Choroid plexus epithelial cell (primary cell): ENCODE measurements at places on chromosomes 13 and 19.
A peak's percentile ranks its signal among the peaks of the same experiment; 100 is the strongest.

- DNase-seq, result no peak
These were observed 80.1 kb downstream of the CYSLTR2 start for GRCh38 chr13:48733739-48734335.

DNA sequence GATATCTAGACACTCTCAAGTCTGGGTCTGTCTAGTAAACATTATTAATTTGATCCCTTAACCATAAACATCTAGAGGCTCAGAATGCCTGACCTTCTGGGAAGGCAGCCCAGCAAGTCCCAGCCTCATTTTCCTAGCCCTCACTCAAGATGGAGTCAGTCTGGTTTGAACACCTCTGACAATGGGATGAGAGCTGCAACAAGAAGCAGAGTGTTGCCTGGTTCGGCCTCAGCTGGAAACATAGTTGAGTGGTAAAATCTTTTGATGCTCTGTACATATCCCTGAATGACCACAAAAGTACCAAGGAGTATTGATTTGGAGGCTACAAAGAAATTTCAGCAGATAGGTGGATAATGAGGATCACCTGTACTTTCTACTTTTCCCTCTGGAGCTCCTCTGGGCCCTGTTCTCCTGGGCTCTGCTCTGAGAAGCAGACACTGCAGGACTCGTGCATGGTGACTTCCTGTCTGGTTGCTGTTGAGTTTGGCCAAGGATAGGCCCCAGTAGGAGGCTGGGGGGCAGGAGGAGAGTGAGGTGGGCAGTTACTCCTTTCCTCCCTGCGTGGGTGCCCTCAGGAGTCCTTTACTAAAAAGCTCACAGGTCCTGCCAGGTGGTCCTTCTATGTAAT lies 68.4 kb upstream of the SLC15A1 start:
- no peak for DNase-seq

DNA sequence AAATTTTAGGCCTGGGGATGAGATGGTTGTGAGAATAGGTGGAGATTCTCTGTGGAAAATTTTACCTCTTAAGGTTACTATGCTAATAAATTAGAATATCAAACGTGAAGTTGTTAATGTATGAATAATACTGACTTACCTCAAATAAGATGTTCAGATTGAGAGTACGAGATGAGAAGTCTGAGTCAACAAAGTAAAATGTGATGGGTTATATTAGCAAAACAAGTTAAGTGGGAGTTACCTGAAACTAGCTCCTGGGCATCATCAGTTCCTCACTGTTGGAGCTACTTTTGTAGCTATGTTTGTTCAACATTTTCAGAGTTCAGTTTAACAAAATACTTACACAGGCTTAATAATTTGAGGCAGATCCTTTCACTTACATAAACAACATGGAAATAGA lies 108.6 kb downstream of the PIBF1 start:
- no peak for DNase-seq

DNA sequence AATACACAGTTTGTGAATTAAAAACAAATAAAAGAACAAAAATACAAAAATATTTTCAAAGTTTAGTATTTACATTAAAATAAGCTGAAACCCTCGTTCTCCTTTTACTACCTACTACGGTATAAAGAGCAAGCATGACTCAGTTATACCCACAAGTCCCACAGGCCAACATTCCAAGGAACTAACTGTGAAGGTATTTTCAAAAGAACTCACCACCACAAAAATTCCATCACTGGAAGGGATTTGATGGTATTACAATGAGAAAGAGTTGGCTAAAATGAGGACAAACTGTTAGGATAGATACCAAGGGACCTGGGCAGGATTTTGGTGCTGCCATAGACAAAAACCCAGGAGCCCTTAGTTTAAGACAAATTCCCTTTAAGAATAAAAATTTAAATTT lies 122.7 kb downstream of the TBC1D4 start:
- DNase-seq, result peak; percentile 93

DNA sequence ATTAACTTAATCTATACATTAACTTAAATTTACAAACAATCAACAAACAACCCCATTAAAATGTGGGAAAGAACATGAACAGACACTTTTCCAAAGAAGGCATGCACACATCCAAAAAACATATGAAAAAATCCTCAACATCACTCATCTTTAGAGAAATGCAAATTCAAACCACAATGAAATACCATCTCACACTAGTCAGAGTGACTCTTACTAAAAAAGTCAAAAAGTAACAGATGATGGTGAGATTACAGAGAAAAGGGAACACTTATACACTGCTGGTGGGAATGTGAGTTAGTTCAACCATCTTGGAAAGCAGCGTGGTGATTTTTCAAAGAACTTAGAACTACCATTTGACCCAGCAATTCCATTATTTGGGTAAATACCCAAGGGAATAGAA lies 759.2 kb upstream of the SLITRK1 start:
- DNase-seq, result peak; percentile 38

GRCh38 chr13:75813323-75813722 lies 177.2 kb downstream of the LMO7 start:
- no peak for DNase-seq

DNA sequence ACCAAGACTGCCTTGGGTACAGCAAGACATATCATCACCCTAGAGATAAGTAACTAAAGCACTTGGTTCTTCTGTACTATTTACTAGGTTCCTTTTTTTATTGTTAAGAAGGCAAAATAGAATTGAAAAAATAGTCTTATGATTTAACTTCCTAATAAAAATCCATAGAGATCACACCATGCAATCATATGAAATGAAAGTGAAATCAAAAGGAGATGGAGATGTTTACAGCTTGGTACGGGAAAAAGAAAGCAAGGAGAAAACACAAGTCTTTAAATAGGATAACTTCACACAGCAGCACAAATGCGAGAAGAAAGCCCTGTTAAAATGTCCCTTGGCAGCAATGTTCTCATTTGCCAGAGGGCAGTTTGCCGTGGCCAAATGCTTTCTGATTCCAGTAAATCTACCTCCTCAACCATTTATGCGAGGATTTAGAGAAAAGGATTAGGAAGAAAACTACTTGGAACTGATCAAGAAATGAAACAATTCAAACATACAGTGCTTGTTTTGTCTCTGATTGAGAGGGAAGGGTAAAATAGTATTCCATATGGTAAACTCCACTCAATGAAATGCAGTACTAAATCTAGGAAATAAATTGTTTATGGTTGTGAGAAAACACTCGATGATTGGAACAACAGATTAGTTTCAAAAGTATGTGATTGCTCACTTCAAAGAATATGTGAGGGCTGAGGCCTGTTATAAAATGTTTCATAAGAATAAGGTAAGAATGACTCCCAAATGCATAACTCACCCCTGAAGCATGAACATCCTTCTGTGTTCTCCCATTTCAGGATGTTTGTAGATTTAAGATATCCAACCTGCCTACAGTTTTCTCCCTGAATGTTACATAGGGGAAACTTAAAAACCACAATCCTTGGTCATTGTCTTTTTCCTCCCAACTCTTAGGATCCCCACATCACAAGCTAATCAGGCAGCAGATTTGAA lies 487.8 kb downstream of the DACH1 start:
- DNase-seq, result peak; percentile 47

GRCh38 chr19:7216373-7216902 lies 77.8 kb downstream of the INSR start:
- no peak for DNase-seq

DNA sequence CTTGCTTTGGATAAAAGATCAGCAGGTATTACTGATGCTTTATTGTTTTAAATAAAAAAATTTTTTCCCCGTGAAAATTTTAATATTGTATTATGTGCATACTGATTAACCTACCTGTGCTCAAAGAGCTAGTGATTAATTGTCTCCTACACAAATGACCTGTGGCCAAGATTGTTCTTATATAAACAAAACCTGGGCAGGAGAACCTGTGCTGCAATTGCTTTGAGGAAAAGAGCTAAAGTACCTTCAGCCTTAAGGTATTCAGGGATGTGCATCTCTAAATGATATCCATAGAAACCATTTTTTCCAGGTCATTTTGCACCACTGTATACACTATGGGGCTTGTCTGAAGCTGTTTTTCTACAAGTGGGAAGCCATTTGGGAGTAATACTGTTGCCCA lies 1.2 kb downstream of the FRY start:
- no peak for DNase-seq

DNA sequence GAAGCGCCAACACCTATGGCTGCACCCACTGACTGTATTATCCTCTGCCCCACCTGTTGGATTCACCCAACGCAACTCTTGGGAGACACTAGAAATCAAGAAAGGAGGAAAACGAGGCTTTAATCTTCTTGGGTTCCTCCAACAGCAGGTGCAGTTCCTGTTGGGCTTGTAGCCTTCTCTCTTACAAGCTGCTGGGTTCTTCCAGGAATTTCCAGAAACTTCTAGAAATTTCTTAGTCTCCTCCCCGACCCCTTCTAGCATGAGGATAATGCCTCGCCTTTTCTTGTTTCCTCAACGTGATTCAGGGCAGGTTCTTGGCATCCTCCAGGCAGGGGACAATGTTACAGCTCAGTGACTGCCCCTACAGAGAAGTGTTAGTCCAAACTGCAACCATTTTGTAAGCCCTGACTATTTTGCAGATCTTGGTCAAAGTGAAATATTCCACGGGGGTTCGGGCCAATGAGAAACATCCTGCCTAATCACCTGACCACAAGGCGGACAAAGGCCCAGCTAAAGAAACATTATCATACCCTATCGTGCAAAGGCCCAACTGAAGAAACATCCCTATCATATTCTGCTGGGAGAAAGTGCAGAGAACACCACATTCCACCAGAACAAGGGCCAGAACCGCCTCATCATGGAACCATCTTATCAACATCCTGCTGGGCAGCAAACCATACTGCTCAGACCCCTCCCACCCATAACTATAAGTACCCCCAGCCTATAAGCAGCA lies 614 bp upstream of the PNMA8A start:
- no peak for DNase-seq

GRCh38 chr13:98366010-98366409 lies 188.9 kb upstream of the RNF113B start:
- no peak for DNase-seq

DNA sequence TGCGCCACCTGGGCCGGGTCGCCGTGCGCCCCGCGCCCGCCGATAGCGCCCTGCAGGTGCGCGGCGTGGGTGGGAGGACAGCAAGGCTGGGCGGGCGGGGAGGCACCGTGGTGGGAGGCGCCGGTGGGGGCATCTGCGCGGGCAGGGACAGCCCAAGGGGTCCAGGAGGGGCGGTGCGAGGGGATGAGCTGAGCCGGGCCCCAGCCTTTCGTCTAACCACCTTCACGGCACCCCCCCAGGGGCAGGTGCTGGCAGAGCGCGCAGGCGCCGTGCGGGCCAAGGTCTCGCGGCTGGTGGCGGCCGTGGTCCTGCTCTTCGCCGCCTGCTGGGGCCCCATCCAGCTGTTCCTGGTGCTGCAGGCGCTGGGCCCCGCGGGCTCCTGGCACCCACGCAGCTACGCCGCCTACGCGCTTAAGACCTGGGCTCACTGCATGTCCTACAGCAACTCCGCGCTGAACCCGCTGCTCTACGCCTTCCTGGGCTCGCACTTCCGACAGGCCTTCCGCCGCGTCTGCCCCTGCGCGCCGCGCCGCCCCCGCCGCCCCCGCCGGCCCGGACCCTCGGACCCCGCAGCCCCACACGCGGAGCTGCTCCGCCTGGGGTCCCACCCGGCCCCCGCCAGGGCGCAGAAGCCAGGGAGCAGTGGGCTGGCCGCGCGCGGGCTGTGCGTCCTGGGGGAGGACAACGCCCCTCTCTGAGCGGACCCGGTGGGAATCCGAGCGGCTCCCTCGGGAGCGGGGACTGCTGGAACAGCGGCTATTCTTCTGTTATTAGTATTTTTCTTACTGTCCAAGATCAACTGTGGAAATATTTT lies 3.1 kb downstream of the KISS1R start:
- DNase-seq, result no peak

- no peak for DNase-seq
These were observed 345.0 kb downstream of the NDFIP2 start for GRCh38 chr13:79825959-79826358.

GRCh38 chr19:48341515-48342413 lies 16.4 kb downstream of the EMP3 start:
- no peak for DNase-seq

GRCh38 chr13:49567491-49567890 lies 17.9 kb downstream of the RCBTB1 start:
- DNase-seq, result no peak

DNA sequence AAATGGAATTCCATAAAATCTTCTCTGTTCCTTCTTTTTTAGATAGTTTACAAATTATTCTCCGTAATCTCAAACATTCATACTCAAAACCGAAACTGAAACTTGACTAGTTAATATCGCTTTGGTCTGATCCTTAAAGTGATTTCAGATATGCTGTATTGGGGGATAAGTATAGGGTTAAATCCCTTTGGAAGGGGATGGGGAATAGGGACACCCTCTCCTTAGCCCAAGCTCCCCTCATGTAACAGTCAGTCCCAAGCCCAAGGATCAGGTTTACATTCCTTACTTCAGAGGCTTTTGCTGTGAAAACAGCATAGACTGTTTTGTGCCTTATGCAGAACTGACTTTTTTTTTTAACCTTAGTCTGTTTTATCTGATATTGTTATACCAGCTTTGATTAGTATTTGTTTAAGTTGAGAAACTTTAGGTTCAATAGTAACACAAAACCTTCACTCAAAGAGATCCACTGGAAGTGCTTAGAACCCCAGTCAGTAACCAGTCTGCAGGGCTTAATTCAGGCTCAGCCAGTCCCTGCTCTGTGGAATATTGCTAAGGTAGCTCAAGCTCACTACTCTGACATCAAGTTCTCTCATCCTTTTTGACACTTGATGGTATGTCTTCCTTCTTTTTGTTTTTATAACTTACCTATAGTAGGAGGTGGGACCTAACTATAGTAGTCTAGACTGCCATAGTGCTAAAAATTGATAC lies 10.5 kb downstream of the CDADC1 start:
- no peak for DNase-seq

- peak; percentile 38 for DNase-seq
These were observed 1389.0 kb downstream of the PCDH9 start for GRCh38 chr13:65841156-65841555.

DNA sequence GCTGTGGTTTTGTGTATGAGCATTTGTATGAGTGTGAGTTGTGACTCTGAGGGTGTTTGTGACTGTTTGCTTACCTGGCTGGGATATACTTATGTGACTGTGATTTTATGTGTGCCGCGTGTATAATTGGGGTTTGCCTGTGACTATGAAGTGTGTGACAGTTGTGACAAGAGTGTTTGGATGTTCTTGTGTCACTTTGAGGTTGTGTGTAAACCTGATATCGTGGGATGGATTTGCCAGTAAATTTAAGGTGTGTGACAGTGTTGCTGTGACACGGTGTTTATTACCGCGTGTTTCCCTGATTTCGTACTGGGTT lies 442 bp downstream of the ZNF420 start:
- DNase-seq, result no peak

DNA sequence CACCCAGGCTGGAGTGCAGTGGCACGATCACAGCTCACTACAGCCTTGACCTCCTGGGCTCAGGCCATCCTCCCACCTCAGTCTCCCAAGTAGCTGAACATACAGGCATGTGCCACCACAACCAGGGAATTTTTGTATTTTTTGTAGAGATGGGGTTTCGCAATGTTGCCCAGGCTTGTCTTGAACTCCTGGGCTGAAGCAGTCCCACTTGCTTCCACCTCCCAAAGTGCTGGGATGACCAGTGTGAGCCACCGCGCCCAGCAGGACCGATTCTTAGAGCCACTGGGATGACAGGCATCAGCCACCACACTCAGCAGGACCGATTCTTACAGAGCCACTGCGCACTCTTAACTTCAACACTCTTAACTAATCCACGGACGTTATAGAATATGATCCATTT lies 54.9 kb upstream of the RANBP3 start:
- DNase-seq, result no peak
